Stimulated activated CD4-positive, alpha-beta T cell treated with anti-CD3 and anti-CD28 coated beads, TNF-alpha, amount 100 ng/mL, for 1 hour (primary cell): ENCODE measurements at places on chromosomes 1 and 21.
A peak's percentile ranks its signal among the peaks of the same experiment; 100 is the strongest.

DNA sequence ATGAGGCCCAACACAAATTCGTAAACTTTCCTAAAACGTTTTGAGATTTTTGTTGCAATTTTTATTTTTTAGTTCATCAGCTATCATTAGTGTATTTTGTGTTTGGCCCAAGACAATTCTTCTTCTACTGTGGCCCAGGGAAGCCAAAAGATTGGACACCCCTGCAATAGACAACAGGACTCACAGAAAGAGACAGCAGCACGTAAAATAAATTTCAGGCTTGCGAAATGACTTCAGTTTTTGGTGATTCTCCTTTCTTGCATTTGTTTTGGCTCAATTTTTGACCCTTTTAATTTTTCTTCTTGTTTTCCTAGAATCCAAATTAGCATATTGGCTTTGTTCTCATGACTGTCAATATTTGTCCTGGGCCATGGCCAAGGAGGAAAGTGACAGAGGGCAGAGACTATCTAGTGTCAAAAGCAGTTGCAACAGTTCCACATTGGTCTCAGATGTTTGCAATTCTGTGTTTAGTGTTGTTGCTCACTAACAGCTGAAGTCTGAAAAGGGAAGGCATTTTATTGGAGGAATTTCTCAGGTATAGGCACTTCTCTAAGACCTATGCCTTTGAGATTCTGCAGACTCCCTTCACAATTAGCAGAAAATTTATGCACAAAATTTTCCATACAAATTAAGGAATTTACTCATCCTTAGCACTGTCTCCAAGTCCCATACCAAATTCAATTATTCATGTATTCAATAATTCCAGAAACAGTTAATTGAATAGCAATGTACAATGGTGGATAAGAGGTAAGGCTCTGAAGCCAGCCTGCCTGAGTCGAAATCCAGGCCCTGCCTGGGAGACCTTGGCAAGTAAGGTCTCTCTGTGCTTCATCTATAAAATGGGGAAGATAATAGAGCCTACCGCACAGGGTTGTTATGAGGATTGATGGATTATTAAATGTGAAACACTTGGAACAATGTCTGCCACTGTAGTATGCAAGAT is 160.9 kb upstream of the IVNS1ABP start:
- no peak for DNase-seq

- DNase-seq = no peak
These were observed 37.2 kb upstream of the ACOT11 start for GRCh38 chr1:54510715-54511270.

GRCh38 chr1:14184454-14184853 is 414.0 kb upstream of the KAZN start:
- DNase-seq = no peak

DNA sequence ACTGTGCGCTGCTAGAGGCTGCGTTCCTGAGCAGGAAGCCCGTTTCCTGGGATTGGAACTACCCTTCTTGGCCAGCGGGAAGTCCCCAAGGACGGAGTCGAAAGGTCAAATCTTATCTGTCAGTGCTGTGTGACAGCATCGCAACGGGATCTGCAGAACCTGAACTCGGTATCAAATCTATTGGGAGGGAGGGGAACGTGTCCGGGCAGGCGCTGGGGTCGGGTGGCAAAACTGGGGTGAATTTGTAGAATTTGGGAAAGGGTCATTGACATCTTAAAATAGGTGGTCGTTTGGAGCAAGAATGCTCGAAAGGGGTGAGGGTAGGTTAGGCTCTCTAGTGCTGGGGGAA is 725 bp upstream of the ARPC5 start:
- no peak for DNase-seq

DNA sequence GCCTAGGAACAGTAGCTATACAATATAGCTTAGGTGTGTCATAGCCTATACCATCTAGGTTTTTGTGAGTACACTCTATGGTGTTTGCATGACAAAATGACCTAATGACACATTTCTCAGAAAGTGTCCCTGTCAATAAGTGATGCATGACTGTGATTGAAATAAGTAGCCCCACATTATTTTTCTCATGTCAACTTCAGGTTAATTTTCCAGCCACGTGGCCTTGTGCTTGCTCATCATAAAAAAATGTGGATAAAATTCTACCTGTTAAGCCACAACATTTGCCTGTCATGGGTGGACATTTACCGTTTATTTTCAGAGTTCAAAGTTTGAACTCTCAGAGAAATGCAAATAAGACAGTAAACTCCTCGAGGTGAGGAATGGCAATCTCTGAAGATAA is 5.5 kb downstream of the DISC1 start:
- no peak for DNase-seq

GRCh38 chr21:42287193-42288083 is 27.8 kb downstream of the TFF3 start:
- no peak for DNase-seq

- no peak for DNase-seq
These were observed 6.6 kb downstream of the EPHB2 start for GRCh38 chr1:22717037-22717760.

GRCh38 chr1:228162286-228163006 is 3.2 kb upstream of the IBA57 start:
- DNase-seq = no peak

DNA sequence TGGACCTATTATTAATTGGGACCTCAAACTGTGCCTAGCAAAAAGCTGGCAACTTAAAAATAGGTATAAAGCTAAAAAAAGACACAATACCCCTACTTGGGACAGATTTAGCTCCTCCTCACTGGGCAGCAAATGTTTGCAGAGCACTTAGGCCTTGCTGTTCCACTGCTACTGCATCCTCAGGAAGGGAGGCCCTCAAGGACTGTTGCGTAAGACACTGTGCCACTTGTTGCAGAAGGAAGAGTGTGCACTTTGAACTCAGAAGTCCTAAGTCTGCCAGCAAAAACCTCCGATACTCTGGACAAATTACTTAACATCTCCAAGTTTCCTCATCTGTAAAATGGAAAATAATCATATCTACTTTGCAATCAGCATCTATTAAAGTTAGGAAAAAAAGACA is 322.9 kb downstream of the BARHL2 start:
- no peak for DNase-seq

DNA sequence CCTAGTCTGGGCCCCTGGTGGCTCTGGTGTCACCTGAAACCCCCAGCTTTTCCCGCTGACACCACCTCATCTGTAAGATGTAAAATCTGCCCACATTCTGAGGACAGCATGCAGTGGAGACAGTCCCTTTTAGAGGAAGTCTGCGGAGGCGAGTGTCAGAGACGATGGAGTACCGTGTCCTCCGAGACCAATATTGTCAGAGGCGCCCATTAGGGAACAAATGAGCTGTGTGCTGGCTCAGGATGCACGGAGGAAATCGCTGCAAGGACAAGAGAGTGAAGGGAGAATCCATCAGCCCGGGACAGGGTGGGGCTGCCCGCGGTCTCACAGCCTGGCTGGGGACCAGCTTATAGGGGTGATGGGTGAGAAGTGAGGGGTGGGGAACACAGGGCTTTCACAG is 214.8 kb downstream of the MATN1 start:
- no peak for DNase-seq

DNA sequence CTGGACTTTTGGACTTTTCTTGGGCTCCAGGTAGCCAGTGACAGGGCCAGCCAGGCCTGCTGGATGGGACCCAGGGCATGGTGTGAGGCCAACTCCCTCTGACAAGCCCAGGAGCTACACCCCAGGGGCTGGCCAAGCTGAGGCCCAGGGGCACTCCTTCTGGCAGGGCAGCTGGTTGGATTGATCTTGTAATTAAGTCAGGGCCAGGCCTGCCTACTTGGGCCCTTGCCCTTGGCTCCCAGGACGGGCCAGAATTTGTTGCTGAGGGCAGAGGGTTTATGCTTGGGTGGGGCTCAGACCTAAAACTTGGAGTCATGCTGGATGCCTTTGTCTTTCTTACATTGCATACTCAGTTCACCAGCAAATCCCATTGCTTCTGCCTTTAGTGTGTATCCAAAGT is 20.7 kb downstream of the KCNA2 start:
- DNase-seq = no peak

- DNase-seq = no peak
These were observed 156.4 kb upstream of the EDN2 start for GRCh38 chr1:41640756-41641474.

DNA sequence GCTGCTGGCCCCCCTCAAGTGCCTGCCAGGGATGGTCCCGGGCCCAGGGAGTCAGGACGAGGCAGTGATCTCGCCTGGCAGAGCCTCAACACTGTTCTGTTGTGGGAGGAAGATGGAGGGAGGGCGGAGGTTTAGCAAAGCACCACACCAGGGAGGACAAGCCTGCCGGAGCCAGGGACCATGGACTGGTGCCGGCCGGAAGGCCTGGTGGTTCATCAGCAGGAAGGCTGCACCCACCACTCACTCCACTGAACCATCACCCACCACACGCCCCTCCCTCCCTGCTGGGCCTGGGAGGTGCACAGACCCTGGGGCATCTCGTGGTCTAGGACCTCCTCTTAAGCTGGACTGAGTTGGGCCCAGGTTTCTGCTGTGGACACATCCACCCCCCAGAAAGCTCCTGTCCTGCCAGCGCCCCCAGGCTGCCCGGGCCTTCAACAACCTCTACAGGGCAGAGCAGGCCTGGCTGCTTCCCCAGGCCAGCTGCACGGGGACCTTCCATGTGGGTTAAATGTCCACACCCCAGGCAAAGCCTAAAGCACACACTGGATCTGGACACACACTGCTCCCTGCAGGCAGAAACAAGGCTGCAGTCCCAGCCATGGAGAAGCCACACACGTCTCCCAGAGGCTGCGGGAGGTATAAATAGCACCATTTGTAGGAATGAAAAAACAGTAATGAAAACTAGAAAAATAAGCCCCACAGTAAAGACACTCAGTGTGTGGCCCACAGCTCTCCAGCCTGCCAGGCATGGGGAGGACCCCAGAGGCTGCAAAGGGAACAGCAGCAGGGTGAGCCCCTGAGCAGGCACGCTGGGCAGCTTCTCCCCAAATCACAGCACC is 10.4 kb upstream of the TMEM240 start:
- DNase-seq = no peak

DNA sequence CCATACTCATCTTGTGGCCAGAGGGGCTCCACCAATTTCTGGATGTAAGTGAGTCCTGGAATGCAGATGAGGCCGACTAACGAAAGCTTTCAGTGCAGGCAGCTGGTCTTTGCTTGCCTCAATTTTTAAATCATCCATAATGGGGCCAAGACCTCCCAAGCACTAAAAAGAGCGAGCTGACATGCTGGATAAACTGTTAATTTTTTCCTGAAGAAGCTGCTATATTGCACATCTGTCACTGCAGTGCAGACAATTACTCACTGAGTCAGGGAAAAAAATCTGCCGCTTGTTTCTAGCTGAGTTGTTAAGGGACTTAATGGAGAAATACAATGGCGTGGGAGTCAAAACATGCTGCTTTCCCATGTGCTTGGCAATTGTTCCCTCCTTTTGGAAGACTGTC is 205.5 kb downstream of the GPATCH2 start:
- DNase-seq = no peak

- DNase-seq = no peak
These were observed 27.8 kb upstream of the RNF187 start for GRCh38 chr1:228459091-228459993.

- no peak for DNase-seq
These were observed 9.1 kb upstream of the SYTL1 start for GRCh38 chr1:27332536-27333281.

DNA sequence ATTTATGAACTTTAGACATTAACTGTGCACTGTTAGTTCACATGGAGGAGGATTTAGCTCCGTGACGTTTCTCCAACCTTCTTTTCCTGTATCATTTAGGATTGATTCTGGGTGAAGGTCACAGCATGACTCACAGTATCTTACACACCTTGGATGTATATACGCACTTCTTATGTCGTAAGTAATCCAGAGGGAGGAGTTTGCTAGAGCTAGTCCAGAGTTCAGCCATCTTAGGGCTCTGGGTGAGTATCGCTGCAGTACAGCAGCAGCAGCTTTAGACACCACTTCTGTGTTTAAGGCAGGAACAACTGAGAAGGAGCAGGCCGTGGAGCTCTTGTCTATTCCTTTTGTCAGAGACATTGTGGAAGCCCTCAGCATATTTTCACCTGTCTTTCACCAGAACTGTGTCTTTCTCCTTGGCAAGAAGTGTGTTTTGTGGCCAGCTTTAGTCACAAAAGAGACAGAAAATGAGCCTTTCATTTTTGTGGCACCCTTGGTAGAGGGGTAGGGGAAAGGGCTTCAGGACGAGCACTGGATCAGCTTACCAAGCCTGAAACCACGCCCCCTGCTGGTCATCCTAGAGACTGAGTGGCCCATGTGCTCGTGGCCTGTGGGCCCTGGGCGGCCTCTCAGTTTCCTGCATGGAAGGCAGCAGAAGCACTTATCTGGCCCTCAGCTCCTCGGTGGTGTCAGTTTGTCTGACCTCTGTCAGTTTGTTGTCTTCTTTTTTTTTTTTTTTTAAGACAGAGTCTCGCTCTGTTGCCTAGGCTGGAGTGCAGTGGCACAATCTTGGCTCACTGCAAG is 64.0 kb downstream of the ADARB1 start:
- peak; percentile 54 for DNase-seq

GRCh38 chr1:37448691-37449417 is 25.5 kb upstream of the ZC3H12A start:
- DNase-seq = no peak

- no peak for DNase-seq
These were observed 18.4 kb upstream of the JAK1 start for GRCh38 chr1:64984737-64985136.

GRCh38 chr1:8962812-8963530 is 17.3 kb downstream of the CA6 start:
- no peak for DNase-seq

DNA sequence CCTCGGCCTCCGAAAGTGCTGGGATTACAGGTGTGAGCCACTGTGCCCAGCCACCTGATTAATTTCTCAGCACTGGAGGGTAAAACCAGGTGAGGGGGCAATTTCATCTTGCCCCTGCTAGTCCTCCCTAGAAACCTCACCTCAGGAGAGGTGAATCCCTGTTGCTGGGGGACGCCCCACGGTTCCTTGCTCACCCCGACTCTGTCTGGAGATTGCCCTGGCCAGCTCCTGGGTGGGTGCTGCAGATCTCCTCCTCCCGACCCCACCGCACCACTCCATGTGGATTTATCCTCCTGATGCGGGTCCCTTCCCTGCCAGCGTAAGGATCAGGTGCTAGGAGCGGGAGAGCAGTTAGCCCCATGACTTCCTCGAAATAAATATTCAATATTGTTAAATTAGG is 34.9 kb downstream of the PDPN start:
- no peak for DNase-seq

DNA sequence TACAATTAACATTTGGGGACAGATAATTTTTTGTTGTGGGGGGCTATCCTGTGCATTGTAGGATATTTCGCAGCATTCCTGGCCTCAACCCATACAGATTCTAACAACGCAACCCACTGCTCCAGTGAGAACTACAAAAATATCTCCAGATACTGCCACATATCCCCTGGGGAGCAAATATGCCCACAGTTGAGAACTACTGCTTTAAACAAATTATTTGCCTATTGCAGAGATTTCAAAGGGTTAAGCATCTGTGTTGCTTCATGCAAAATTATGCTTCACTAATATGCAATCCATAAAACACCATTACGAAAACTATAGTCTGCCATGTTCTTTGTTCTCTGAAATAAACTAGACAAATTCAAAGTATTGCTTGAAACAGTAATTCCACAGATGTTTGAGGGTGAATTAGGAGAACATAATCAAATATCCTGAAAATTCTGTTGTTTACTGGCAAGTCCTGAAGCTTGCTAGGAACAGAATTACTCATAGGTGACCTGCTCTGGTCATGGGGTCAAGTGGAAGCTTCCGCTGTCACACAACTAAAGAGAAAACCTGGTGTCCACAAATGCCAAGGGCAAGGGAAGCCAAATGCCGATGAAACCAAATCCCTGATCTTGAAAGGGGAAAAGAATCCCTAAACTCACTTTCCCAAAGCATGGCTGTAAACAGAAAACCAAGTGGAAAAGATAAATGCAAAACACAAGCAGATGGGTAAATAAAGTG is 149.4 kb downstream of the RERE start:
- DNase-seq = no peak
